CD4-positive, CD25-positive, alpha-beta regulatory T cell (primary cell): ENCODE measurements at places on chromosomes 5 and 9. TPM values are rescaled to one million over a fixed set of nuclear protein-coding genes. Genes with fewer than 3 reads are reported as not detected.

Gene ZDHHC21
- 6.0 TPM for total RNA-seq

- H3K36me3 ChIP-seq: no peaks in the 10 kb centered on the region
- H3K27ac ChIP-seq: peak overlapping the region; percentile 31
- peaks cover 40% of the 10 kb centered on the region for H3K27me3 ChIP-seq
Observed at GRCh38 chr5:80960531-80961375, 590 bp downstream of the RASGRF2 start.

DNA sequence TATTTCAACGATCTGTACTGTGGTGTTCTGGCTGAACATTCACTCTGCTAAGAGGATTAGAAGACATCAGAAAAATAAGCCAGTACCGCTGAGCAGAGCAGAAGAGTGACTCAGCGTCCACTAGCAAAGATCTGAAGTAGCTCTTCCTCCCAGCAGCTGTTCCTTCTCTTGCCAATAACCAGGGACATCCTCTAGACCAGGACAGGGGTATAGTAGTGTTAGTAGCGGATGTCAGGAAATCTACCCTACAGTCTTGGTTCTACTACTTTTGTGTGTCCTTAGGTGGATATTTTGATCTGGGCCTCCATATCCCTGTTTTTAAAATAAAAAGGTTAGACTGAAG, 103.6 kb downstream of the TSSK1B start:
- no peak overlapping the region for H3K4me3 ChIP-seq
- H3K27ac ChIP-seq: no peak overlapping the region
- no peaks in the 10 kb centered on the region for H3K27me3 ChIP-seq
- peaks cover 10% of the 10 kb centered on the region for H3K4me1 ChIP-seq

Gene FOXD4L3
- total RNA-seq: not detected

Gene C9orf153
- 0.32 TPM for total RNA-seq

DNA sequence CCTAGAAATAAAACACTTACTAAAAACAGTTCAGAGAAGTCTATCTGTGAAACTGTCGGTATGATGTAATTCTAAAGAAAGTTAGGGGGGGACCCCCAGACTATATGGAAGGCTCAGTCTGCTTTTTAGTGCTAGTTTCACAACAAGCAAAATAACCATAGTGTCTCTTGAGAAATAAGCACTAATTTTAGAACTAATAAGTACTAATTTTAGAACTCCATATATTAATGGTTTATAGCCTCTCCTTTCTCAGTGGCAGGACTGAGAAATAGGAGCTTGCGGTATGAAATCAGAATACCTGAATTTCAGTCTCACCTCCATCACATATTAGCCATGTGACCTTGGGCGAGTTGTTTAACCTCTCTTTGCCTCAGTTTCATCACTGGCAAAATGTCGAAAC, 1.4 kb upstream of the PHF24 start:
- peaks cover 43% of the 10 kb centered on the region for H3K27me3 ChIP-seq
- no peaks in the 10 kb centered on the region for H3K36me3 ChIP-seq
- no peak overlapping the region for H3K27ac ChIP-seq
- H3K4me3 ChIP-seq: no peak overlapping the region

- no peak overlapping the region for H3K27ac ChIP-seq
- no peak for DNase-seq
- no peaks in the 10 kb centered on the region for H3K36me3 ChIP-seq
- no peaks in the 10 kb centered on the region for H3K4me1 ChIP-seq
Observed at GRCh38 chr9:95770653-95771131, 104.8 kb upstream of the ERCC6L2 start.

GRCh38 chr5:4572311-4573100, 567.6 kb upstream of the ADAMTS16 start:
- no peak overlapping the region for H3K27ac ChIP-seq
- no peak overlapping the region for H3K4me3 ChIP-seq
- no peak for DNase-seq
- H3K4me1 ChIP-seq: no peaks in the 10 kb centered on the region
- H3K27me3 ChIP-seq: no peaks in the 10 kb centered on the region
- H3K36me3 ChIP-seq: no peaks in the 10 kb centered on the region

Gene PCDHB3
- not detected for total RNA-seq

Gene C9orf50
- total RNA-seq: not detected

DNA sequence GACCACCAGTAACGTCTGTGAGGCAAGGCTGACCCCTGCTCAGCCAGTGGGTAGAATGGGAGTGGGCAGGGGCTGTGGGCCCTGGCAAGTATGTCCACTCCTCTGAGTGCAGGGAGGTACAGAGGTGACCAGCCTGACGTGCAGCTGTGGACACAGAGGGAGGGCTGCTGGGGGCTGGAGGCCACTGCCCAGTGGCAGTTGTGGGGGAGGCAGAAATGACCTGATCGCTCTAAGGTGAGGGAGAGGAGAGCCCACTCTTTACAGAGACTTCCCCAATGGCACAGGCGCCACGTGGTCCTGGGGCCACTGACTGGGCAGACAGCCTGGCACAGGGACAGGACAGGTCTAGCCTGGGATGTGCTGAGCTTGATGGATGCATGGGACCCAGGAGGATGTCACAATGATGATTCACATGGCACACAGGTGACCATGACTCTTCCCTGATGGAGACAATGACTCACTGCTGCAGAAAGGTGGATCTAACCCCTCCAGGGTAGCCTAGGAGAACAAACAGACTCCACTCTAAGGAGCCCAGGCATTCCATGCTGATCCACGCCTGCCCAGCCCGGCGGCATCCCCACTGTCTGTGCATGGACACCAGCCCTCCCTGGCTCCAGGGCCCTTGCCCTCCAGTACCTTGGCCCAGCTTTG, 7.7 kb downstream of the LPCAT1 start:
- H3K36me3 ChIP-seq: peaks cover 23% of the 10 kb centered on the region
- no peaks in the 10 kb centered on the region for H3K4me1 ChIP-seq
- no peaks in the 10 kb centered on the region for H3K27me3 ChIP-seq
- no peak for DNase-seq
- H3K27ac ChIP-seq: no peak overlapping the region

- no peak for DNase-seq
- H3K36me3 ChIP-seq: no peaks in the 10 kb centered on the region
- no peak overlapping the region for H3K27ac ChIP-seq
Observed at GRCh38 chr9:136754059-136754572, 3.9 kb downstream of the LCN8 start.

DNA sequence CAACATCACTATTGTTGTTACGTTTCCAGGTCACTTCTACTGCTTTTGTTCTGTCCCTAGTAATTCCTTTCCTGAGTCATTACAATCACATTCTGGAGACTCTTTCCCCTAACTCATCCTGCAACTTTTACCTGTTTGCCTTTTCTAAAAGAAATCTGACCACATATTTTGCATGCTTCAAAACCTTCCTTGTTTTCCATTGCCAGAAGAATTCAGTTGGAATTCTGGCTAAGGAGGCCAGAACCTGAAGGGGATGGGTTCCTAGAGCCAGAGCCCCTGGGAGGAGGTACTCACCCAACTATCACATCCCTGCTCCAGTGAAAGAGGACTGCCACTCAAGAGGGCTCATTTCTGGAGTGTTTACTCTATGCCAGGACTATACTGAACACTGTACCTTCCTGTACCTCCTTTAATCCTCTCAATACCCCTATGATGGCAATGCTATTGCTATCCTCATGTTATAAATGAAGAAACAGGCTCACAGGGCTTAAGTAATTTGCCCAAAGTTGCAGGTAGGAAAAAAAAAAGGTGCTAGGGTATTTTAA, 42.8 kb upstream of the MAST4 start:
- H3K36me3 ChIP-seq: no peaks in the 10 kb centered on the region
- no peaks in the 10 kb centered on the region for H3K27me3 ChIP-seq
- no peak for DNase-seq
- H3K27ac ChIP-seq: no peak overlapping the region

Gene SH3RF2
- 4.5 TPM for total RNA-seq

Gene SCGB3A1
- not detected for total RNA-seq

GRCh38 chr9:113876151-113876992, at the start of gene ZNF618:
Gene ZNF618, plus strand, starts transcription at chr9:113876309. Its CDS starts 72 bp downstream, at chr9:113876381.
- no peak within 1 kb of the TSS for H3K27ac ChIP-seq
- peaks cover 7% of the 10 kb centered on the region for H3K27me3 ChIP-seq

Gene PAPPA
- total RNA-seq: 0.42 TPM

GRCh38 chr5:173793648-173794548, 94.3 kb upstream of the CPEB4 start:
- no peaks in the 10 kb centered on the region for H3K4me1 ChIP-seq
- no peak overlapping the region for H3K27ac ChIP-seq
- no peaks in the 10 kb centered on the region for H3K27me3 ChIP-seq
- no peak overlapping the region for H3K4me3 ChIP-seq

DNA sequence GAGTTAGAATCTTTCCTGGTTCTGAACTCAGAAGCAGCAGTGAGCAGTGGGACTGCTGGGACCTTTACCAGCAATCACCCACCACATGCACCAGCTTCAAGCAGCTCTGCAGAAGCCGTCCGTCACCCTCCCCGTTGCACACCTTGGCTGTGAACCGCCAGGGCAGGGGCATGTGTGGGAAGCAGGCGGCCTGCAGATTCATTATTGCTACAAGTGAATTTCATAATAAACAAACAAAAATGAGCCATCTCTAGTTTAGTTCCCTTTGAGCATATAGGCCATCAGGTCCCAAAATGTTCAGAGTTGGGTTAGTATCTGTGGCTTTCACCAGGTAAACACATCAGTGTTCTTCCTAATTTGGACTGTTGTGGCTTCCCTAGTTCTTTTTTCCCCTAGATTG, 17.5 kb downstream of the PALM2AKAP2 start:
- H3K27me3 ChIP-seq: peaks cover 3% of the 10 kb centered on the region
- H3K36me3 ChIP-seq: no peaks in the 10 kb centered on the region
- no peak overlapping the region for H3K4me3 ChIP-seq
- H3K27ac ChIP-seq: no peak overlapping the region

DNA sequence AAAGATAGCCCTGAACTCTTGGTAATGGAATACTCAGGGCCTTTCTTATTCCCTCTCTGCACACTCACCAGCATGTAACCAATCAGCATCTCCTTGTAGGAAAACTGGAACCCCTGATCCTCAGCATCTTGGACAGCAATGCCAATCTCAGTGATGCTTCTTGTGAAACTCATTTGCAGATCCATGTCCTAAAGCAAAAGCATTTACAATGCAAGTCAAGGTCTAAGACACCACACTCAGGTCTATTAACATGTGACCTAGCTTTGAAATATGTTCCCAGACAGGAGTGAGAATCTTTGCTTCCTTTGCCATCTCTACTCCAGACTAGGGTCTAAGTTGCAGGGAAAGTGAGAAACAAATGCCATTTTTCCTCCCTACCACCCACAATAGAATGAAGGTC, 38.2 kb downstream of the MROH2B start:
- no peak for DNase-seq
- H3K36me3 ChIP-seq: no peaks in the 10 kb centered on the region
- H3K27me3 ChIP-seq: no peaks in the 10 kb centered on the region
- no peaks in the 10 kb centered on the region for H3K4me1 ChIP-seq
- H3K4me3 ChIP-seq: no peak overlapping the region
- H3K27ac ChIP-seq: no peak overlapping the region

- DNase-seq: no peak
- no peak overlapping the region for H3K4me3 ChIP-seq
- peaks cover 4% of the 10 kb centered on the region for H3K4me1 ChIP-seq
Observed at GRCh38 chr5:150352244-150353031, 5.1 kb upstream of the TCOF1 start.

GRCh38 chr5:15002791-15003190, 131.2 kb upstream of the ANKH start:
- DNase-seq: no peak
- no peak overlapping the region for H3K4me3 ChIP-seq
- H3K4me1 ChIP-seq: no peaks in the 10 kb centered on the region
- H3K27me3 ChIP-seq: peaks cover 1% of the 10 kb centered on the region
- no peak overlapping the region for H3K27ac ChIP-seq

GRCh38 chr5:140547508-140548299, at the start of gene EIF4EBP3:
Gene EIF4EBP3, plus strand, starts transcription at chr5:140547662. Its CDS starts 76 bp downstream, at chr5:140547738.
- no peaks in the 10 kb centered on the region for H3K27me3 ChIP-seq
- H3K27ac ChIP-seq: peak within 1 kb of the TSS; percentile 87
- H3K4me3 ChIP-seq: peak within 1 kb of the TSS; percentile 83

GRCh38 chr5:56745864-56746263, 69.5 kb upstream of the MAP3K1 start:
- H3K27me3 ChIP-seq: no peaks in the 10 kb centered on the region
- DNase-seq: no peak
- H3K4me1 ChIP-seq: no peaks in the 10 kb centered on the region
- no peaks in the 10 kb centered on the region for H3K36me3 ChIP-seq
- no peak overlapping the region for H3K27ac ChIP-seq

Gene SLC6A7
- total RNA-seq: not detected

Gene CARD9
- total RNA-seq: 0.35 TPM

GRCh38 chr9:121558473-121558872, 58.8 kb upstream of the GGTA1 start:
- no peak overlapping the region for H3K4me3 ChIP-seq
- H3K36me3 ChIP-seq: no peaks in the 10 kb centered on the region
- no peak overlapping the region for H3K27ac ChIP-seq
- no peak for DNase-seq
- H3K4me1 ChIP-seq: no peaks in the 10 kb centered on the region

Gene UGCG
- total RNA-seq: 39.6 TPM

- H3K27ac ChIP-seq: no peak overlapping the region
- DNase-seq: no peak
- no peaks in the 10 kb centered on the region for H3K4me1 ChIP-seq
- H3K27me3 ChIP-seq: no peaks in the 10 kb centered on the region
- no peaks in the 10 kb centered on the region for H3K36me3 ChIP-seq
Observed at GRCh38 chr5:41270423-41271251, 57.3 kb upstream of the C6 start.

GRCh38 chr5:150105928-150106615, 19.7 kb upstream of the CSF1R start:
- H3K36me3 ChIP-seq: no peaks in the 10 kb centered on the region
- H3K4me3 ChIP-seq: no peak overlapping the region
- no peak for DNase-seq
- no peaks in the 10 kb centered on the region for H3K4me1 ChIP-seq
- no peak overlapping the region for H3K27ac ChIP-seq
- H3K27me3 ChIP-seq: peaks cover 1% of the 10 kb centered on the region

Gene CDC23
- total RNA-seq: 19.4 TPM
